Psoas muscle (tissue), 8 donors: ENCODE measurements at places on chromosomes 2 and 18. TPM values are rescaled to one million over a fixed set of nuclear protein-coding genes. Genes with fewer than 3 reads are reported as not detected.

ORC4 gene
- total RNA-seq = 40.0 TPM

NYAP2 gene
- total RNA-seq = 3.9 TPM

GBX2 gene
- not detected for total RNA-seq

FARP2 gene
- 18.4 TPM for total RNA-seq

CHST10 gene
- 3.1 TPM for total RNA-seq

- no peak for DNase-seq
Observed at GRCh38 chr2:64880193-64880951, 108.8 kb upstream of the SLC1A4 start.

DNA sequence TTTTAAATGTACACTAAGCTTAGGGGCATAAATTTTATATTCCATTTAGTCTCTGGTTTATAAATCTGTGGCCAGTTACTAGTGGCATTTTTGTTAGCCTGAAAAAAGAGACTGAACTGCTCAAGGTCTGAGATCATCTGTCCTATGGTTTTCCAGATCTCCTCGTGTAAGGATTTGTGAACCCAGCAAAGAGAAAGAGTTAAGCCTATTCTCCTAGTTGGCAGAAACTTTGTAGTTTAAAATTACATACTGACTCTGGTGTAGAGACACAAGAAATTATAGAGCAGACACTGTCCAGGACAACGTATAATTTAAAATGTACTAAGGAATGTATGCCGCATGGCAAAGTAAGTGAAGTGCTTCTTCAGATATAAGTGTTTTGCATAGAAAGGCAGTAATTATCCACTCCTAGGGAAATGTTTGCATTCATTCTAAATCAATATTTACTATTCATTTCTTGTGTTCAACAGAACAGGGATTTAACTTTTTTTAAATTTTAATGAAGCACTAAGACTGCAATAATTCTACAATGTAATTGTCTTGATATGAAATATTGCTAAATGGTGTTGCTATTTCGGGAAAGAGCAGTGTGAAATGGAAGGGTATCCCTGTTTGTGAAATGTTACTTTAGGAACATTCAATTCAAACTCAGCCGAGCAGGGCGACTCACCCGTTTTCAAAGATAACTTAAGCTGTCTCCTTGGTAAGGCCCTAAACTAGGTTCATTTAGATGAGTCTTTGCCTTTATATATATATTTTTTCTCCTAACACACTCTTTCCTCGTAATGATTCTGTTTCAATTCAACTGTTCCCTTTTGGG lies 508.4 kb upstream of the ZEB2 start:
- no peak for DNase-seq

GRCh38 chr18:3151399-3152264 lies 68.1 kb downstream of the MYOM1 start:
- DNase-seq = no peak

GRCh38 chr2:31216734-31217133 lies 581 bp downstream of the CAPN14 start:
- no peak for DNase-seq
